Activated CD8-positive, alpha-beta memory T cell treated with anti-CD3 and anti-CD28 coated beads for 1 hour (primary cell): ENCODE measurements at places on chromosomes 4 and X.
A peak's percentile ranks its signal among the peaks of the same experiment; 100 is the strongest.

- no peak for DNase-seq
Measured at GRCh38 chr4:90078440-90078839, 48.8 kb upstream of the CCSER1 start.

DNA sequence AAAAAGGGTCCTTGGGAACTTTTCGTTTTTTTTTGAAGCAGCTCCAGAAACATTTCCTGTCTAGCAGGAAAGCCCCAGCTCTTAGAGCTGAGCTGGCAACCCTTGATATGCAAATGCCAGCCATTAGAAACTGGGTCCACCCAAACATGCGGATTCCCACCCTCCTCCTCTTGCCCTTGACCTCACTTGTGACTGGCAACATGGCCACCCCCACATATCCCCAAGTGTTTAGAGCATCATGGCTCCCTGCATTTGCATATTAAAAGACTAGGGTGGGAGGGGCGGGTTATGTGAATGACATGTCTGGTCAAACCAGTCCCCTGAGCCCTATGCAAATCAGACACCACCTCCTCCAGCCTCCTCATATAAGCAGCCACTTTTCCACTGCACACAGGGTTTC lies 671.1 kb downstream of the FAT4 start:
- no peak for DNase-seq

DNA sequence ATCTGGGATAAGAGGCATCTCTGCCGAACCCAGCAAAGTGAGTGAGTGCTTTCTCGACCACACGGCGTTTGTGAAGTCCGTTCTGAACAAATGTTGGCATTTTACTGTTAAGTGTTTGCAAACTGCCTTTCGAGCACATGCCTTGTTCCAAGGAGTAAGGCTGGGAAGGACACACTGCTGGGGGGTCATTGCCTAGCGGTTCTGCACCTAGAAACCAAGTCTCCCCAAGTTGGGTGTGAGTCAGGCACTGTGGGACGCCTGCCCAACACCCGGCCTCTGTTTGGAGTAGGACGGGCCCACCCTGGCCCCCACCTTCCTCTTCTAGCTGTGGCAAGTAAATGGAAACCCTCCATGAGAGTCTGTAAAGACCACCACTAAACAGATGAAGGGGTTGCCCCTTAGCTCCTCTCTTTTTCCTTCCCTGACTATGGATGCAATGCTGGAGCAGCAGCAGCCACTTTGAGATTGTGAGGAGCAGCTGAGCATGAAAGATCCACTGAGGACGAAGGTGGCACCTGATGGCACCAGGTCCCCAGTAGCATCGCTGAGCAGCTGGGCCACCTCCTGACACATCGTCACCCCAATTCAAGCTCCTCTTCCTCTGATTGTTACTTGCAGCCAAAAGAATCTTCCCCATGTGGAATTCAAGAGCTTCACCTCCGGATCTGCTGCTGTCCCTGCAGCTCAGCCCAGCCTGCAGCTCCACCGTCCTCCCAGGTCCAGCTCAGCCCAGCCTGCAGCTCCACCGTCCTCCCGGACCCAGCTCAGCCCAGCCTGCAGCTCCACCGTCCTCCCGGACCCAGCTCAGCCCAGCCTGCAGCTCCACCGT lies 6.3 kb downstream of the CPLX1 start:
- no peak for DNase-seq

DNA sequence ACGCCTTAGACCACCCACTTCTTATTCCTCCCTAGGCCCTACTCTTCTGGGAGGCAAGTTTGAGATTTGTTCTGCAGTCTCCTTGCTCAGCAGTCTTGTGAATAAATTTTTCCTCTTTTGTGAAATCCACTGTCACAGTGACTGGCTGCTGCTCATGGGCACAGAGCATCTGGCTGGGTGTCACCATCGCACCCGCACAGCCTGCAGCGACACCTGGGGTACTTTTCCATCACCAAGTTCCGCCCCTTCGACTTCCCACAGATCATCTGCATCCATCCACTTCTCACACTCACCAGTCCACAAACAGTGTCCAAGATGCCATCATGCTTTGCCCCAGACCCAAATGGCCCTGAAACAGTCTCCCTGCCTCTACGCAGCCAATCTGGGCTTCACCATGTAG lies 36.4 kb upstream of the AFAP1 start:
- no peak for DNase-seq

GRCh38 chr4:169282429-169283113 lies 11.8 kb upstream of the SH3RF1 start:
- DNase-seq: no peak

DNA sequence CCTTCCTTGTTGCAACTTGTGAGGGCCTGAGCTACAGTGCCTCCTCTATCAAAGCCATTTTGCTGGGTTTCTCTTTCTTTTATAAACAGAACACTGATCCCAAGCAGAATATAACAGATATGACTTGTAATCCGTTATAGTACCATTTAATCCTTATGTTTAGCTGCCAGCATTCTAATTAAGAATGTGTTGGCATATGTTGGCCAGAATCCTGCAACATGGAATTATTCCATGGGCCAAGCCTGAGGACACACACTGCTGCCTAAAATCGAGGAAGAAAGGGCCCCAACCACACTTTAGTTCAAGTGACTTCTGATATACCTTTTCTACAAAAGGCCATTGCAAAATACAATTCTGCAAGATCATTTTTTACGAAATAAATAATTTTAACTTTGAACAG lies 28.0 kb downstream of the PALLD start:
- DNase-seq: no peak

- no peak for DNase-seq
Measured at GRCh38 chrX:12956704-12957534, 18.0 kb upstream of the TMSB4X start.

GRCh38 chrX:10052906-10053625 lies 85.9 kb downstream of the CLDN34 start:
- DNase-seq: no peak

DNA sequence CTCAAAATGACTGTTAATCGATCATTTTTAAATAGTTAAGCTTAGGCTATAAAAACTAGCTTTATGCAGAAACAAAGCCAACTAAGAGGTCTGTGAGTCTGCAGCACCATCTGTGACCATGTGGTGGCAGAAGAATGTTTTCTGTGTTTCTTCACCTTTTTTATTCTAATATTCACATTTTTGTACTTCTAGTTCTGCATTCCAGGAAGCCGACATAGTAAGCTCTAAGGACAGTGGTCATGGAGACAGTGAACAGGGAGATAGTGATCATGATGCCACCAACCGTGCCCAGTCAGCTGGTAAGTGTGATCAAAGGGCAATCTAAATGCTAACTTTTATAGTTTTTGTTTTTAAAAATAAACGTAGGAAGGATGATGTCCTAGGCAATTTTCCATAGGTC lies 5.6 kb downstream of the PCDH10 start:
- no peak for DNase-seq

GRCh38 chrX:131703646-131704045 lies 159.8 kb downstream of the OR13H1 start:
- DNase-seq: no peak

GRCh38 chr4:47075262-47075661 lies 43.9 kb downstream of the GABRB1 start:
- DNase-seq: no peak

DNA sequence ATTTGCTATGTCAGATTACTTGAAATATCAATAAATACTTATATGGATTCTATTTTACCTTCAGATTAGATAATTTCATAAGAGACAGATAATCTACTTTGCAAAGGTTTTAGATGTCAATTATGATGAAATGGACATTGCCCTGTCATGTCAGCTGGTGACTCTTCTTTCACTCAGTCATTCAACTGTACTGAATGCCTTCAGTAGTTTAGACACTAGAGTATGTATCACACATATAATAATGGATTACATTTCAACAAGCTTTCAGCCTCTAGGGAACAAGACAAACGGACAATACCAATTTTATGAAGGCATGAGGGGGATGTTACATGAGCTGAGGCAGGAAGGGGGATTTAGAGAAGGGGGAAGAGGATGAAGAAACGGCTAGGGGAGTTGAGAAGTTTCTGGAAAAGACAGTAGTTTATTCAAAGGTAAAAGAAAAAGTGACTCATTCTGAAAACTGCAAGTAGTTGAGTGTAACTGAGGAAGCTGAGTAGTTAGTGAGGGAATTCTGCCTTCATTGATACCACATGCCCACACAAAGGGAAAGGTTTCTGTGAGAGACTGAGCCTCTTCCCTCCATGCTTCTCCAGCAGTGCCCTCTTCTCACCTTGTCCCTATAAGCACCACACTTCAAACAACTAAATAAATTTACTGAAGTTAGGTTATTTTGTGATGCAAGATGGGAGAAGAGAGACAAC lies 25.7 kb downstream of the SLC9B2 start:
- no peak for DNase-seq

DNA sequence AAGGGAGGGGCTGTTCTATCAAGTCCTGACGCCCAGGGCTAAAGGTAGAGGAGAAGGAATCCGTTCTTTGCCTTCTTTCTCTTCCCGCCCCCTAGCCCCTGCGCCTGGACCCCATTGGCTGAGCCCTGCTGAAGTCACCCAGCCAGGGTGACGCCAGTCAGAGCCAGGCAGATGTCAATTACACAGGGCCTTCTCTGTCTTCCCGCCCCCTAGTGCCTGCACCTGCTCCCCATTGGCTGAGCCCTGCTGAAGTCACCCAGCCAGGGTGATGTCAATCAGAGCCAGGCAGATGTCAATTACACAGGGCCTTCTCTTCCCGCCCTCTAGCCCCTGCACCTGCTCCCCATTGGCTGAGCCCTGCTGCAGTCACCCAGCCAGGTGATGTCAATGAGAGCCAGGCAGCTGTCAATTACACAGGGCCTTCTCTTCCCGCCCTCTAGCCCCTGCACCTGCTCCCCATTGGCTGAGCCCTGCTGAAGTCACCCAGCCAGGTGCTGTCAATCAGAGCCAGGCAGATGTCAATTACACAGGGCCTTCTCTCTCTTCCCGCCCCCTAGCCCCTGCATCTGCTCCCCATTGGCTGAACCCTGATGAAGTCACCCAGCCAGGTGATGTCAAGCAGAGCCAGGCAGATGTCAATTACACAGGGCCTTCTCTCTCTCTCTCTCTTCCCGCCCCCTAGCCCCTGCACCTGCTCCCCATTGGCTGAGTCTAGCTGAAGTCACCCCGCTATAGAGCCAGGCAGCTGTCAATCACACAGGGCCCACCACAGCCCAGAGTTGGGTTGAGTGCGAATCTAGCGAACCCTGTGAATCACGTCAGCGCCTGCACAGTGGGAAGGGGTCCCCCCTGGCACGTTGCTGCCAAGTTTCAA lies 46.4 kb downstream of the ASMT start:
- peak; percentile 79 for DNase-seq

- DNase-seq: no peak
Measured at GRCh38 chr4:7198440-7199128, 6.2 kb downstream of the SORCS2 start.

DNA sequence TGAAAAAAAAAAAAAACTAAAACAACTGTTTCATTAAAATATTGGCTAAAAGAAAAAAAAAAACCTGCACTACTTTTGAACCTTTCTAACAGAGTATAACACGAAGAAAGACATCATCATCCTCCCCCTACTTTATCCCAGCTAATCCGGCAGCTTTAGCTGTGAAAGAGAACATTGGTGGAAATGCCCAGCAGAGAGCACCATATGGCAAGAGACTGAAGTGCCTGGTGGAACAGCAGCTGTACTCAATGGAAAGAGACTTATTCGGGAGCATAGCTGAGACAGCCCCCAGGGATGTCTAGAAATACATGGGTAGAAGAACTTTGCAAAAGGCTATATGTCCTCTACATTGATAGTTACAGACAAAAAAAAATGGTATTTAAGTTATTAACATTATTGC lies 30.3 kb downstream of the STPG2 start:
- no peak for DNase-seq

DNA sequence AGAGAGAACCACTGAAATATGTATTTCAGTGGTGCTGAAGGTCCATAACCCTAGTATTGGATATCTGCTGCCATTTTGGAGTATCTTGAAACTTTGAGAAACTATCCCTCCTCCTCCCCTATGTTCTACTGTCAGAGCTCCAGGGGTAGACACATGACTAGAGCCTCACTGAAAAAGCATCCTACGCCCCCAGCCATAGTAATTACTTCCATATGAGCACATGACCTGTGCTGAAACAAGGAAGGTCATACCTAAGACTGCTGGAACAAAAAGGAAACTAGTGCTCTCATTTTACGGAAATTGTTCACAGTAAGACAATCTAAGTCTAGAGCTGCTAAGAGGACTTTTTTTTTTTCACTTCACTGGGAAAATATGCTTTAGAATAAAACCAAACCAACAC lies 42.0 kb upstream of the MAPK10 start:
- DNase-seq: no peak

DNA sequence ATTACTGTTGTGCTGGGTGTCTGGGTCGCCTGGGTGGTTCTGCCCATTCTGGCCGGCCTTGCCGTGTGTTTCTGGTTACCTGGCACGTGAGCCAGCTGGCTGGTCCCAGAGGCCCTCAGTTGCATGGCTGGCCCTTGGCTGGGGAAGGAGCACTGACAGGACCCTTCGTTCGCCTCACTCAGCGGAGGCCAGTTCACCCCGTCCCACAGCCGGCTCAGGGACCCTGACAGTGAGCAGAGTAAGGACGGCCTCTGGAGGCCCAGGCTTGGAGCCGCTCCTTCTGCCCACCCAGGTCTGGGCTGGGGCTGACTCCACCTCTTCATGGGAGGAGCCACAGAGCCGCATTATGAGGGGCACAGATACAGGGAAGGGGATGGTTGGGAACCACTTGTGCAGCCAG lies 20.3 kb upstream of the HGFAC start:
- no peak for DNase-seq

DNA sequence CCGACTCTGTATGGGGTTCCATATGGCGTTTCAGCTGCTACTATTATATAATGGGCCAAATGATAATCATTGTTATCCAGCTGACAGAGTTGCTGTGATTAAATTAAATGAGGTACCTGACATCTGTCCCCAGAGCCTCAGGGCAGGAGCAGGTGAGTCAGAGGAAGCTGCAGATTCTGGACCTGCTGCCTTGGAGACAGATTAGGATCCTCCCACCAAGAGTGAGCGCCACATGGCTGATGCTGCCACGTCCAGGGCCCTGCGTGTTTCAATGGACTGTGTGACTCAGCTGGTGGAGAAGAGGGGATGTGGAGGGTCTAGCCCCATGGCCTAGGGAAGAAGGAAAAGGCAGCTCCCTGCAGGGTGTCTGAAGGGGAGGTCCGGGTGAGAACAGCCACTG lies 28.3 kb upstream of the UXT start:
- DNase-seq: no peak

GRCh38 chr4:40845154-40845835 lies 95.5 kb downstream of the NSUN7 start:
- DNase-seq: no peak

- DNase-seq: no peak
Measured at GRCh38 chr4:144645631-144646522, at the start of gene HHIP. HHIP (plus strand) TSS chr4:144646156; CDS start chr4:144646676, 520 bp downstream.

- DNase-seq: no peak
Measured at GRCh38 chrX:69032601-69033000, 132.7 kb downstream of the PJA1 start.

- DNase-seq: no peak
Measured at GRCh38 chr4:95672811-95673210, 124.0 kb upstream of the UNC5C start.

- no peak for DNase-seq
Measured at GRCh38 chr4:9835430-9835829, 54.0 kb downstream of the DRD5 start.

DNA sequence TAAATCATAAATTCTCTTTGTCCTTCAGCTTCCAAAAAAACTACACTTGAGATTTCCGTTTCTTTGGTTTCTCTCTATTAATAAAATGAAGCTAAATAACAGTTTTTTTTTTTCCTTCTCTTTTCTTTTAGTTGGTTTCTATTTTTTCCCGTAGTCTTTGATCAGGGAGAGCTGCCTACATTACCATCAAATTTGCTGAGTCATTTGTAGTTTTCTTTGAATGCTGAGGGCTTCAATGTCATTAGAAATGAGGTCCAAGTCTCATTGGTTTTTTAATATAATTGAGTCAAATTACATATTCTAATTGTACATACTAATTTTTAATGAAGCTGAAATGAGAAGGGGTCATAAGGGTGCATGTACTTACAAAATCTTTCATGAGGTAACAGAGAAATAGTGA lies 550.2 kb downstream of the GBA3 start:
- no peak for DNase-seq
